ENCODE measurements at places on chromosomes 7 and 10.

DNA sequence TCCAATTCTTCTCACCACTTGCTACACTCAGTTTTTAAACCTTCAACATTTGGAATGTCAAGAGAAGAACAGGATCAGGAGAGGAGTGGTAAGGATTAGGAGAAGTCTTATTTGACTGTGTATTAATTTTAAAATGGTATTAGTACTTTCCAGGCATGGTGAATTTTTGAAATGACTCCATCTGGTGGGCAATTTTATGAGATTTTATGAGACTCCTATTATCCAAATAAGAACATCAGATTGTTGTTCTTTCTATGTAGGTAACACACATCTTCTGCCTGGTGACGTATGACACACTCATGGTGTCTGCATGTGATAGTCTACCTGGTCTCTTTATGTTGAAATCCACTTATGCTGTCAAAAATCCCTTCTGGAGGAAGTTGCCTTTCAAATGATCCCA lies 51.0 kb downstream of the SLC13A1 start:
- DNase-seq: no peak

DNA sequence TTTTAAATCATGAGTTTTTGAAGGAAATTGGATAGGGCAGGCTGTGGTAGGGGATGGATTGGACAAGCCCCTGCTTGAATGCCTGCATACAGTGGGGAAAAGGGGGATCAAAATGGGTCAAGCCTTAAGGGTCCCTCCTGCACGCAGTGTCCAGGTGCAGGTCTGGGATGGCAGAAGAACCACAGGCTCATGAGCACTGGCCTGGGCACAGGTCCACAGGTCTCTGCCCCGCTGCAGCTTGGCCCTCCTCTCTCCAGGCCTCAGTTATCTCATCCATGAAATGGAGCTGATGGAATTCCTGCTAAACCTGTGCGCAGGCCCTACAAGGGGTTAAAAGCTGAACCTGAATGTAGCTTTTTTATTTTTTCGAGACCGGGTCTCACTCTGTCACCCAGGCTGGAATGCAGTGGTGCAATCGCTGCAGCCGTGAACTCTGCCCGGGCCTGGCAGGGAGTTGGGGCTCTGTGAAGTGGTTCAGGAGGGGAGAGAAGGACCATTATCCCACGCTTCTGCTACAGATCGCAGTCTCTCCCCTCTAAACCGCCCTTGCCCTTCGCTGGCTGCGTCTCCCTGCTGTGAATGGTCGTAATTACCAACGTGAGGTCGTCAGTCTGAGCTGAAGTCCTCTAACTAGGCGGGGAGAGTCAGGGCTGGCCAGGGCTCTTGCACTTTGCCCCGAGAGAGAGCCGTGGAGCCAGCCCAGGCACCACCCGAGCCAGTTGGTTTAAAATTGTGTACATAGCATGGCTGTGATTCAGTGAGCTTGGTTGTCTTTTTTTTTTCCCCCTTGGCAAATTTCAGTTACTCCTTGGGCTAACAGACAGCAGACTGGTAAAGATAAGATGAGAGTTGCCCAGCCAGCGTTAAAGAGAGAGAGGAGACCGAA lies 77.5 kb upstream of the GTF2I start:
- DNase-seq: no peak

DNA sequence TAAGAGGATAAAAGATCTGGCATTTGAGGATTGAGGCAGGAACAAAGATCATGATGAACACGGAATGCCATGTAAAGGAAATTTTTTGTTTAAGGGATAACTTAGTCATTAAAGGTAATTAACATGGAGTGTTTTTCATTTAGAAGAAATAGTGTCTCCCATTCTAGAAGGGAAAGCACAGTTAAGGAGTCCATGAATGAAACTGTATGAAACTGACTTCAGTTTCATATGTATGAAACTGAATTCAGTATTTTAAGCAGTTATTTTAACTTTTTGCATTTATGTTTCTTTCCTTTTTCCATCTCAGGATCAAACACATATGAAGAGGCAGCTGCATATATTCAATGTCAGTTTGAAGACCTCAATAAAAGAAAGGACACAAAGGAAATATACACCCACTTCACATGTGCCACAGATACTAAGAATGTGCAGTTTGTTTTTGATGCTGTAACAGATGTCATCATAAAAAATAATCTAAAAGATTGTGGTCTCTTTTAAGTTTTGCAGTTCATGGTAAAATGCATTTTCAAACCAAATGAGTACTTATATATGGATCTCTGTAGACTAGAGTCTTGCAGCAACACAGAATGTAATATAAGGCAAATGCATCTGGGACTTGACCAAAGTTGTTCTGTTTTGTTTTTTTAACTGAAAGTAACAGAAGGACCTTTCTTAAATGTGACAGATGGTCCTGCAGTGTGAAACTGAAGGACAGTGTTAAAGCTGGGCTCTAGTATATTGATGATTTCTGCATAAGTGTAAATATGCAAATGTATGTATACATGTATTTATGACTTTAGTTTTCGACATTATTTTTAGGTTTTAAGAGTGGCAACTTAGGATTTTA lies 82.6 kb downstream of the GNAI1 start:
- no peak for DNase-seq

DNA sequence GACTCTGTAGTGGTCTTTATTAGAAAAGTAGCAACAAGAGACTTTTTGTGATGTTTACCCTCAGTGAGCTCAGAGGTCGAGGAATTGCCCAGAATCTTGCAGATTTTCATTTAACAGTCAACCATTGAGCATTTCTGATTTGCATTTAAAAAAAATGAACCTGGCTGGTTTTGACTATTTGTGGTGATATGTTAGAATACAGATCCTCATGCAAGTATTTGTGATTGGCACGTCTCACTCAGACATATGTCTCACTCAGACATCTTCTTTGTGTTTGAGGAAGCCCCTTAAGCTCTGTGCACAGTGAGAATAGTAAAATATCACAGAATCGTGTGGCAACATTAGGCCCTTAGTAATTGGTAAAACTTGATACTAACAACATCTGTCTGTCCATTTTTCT lies 113.2 kb downstream of the SND1 start:
- no peak for DNase-seq

GRCh38 chr7:130227883-130228575 lies 20.4 kb downstream of the SSMEM1 start:
- no peak for DNase-seq

DNA sequence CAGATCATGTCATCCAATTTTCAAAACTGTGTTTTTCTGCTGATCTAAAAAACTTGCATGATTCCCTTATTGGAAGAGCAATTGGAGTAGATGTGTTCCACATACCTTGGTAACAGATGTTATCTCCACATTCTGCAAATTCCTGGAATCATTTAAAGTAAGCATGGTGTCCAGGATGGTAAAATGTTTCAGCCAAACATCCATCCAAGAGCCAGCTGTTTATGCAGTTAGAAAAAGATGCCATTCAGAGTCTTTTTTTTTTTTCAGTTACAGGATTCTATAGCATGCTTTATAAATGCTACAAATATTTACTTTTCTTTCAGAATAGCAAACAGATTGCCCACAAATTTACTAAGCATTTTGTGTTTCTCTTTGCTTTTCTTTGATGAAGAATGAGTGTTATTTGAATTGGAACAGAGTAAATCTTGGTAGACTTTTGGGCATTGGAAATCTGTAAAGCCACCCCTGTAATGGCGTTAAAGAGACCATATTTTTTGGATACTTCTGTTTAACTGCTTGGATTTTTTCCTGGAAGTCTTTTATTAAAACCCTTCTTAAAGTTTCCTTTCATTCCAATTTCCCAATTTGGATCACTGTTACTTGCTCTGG lies 149.8 kb downstream of the GNAT3 start:
- no peak for DNase-seq

- peak; percentile 85 for DNase-seq
Measured at GRCh38 chr10:119103903-119104653, at the start of gene DENND10. Gene DENND10, plus strand, starts transcription at chr10:119104113. Its CDS starts 30 bp downstream, at chr10:119104143.

All from GM06990 (cell line).